Stimulated activated CD8-positive, alpha-beta memory T cell treated with anti-CD3 and anti-CD28 coated beads, Interleukin-4, amount 100 ng/mL, for 1 hour (primary cell): ENCODE measurements at places on chromosomes 1 and 21.

DNA sequence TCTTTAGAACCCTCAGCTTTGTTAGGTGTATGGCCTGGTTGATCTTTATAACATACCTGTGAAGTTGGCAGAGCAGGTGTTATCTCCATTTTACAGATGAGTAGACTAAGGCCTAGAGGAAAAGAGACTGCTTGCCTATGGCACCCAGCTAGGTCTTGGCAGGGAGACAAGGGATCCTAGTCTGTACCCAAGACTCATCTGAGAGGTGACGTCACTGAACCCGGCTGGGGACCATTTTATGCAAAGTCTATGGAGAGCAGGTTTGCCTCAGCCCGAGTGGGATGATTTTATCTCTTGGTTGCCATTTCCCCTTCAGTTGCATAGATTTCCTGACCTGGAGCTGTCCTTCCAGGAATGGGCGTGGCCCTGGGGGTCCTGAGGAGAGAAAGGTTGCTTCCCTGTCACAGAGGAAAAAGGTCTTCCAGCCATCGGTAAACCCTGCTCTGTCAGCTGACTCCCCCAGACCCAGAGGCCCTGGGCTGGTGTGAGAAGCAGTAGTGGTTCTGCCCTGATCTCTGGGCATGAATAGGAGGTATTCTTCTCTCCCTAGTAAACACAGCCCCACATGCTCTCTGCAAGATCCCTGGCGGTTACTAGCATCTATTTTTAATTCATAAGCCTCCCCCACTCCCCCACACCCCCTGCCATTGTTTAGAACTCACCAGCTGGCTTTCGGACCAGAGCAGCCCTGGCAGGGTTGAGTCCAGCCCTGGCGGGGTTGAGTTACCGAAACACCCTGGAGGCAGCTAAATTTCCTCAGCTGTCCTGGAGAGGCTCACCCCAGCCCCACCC, 19.6 kb downstream of the TMCC2 start:
- DNase-seq = no peak

GRCh38 chr21:31213787-31214186, 130.3 kb downstream of the TIAM1 start:
- no peak for DNase-seq

DNA sequence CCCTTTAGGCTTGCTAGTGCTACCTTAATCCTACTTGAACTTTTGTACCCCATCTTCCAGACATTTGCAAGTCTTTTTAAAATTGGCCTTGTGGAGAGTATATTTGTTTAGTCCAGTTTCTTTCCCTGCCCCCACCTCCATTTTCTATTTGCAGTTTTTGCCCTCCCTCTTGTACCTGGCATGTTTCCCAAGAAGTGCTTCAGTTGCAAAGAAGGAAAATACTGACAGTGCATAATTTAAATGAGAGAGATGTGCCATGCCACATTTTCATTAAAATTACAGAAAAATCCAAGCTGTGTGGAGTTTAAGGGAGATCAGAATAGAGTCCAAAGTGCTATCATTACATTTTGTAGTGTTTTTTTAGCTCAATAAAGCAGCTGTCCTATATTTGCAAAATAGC, 150.0 kb upstream of the ADGRL2 start:
- no peak for DNase-seq

- no peak for DNase-seq
Measured at GRCh38 chr1:233246965-233247364, 48.6 kb downstream of the PCNX2 start.

GRCh38 chr1:221708076-221708571, 33.8 kb downstream of the DUSP10 start:
- peak; percentile 10 for DNase-seq

DNA sequence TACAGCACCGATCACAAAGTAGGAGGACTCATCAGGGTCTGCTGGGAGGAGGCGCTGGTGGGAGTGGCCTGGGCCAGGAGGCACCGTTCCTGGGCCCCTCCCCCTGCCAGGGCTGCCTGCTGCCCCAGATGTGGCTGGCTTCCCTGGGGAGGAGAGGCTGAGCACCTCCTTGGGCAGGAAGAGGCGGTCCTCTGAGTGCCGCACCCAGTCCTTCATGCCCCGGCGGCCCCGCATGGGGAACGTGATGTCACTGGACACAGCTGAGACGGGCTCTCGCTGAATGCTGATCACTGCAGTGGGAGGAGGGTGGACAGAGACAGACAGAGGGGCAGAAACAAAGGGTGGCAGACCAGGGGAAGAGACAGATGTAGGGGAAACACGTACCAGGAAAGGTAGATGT, 24.8 kb downstream of the ADGRB2 start:
- DNase-seq = no peak

DNA sequence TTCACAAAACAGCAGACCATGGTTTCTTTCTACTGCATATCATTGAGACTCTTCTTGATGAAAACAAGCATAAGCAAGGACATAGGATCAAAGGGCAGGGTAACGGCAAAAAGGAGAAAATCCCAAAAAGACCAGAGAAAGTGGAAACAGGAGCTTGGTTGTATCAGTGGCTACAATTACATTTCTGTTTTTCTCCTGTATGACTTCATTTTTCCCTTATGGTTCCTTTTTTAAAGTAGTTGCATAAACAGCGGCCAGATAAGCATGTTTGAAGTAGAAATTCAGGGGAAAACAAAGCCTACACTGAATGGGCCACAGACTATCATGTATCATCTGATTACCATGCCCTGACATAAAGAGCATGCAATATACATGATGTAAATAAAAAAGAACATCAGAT, 4.6 kb downstream of the EGLN1 start:
- no peak for DNase-seq

DNA sequence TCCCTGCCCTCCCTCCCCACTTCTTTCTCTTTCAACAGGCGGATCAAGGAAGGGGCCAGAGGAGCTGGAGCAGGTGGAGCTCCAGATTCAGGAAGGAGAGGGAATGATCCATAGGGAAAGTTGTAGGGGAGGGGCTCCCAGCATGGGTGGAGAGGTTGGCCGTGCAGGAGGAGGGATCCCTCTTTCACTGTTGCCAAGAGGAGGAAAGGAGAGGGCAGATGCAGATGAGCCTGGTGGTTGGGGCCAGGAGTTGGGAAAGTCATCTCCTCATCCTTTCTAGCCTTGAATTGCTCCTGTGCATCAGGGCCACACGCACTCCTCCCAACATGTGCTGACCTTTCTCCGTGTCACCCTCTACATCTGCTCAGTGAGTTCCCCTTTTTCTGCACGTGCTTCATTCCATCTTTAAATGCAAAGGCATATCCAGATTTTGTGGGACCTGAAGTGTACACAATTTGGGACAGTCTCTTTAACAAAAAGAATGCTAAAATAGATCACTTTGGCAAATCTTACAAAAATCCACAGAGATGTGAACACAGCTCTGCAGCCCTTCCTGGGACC, 32.4 kb downstream of the ZBTB18 start:
- no peak for DNase-seq

DNA sequence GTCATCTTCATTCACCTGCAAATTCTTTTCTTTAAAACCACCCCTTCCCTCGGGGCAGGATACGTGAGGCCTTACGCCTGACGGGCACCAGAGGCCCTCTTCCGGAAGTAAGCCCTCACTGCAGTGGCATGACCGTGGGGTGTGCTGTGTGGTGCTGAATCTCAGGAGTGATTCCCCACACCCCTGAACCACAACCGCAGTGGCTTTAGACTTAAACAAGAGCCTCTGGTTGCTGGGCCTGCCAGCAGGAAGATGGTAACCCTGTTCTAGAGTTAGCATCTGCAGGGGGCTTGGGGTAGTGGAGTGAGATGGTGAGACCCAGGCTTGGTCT, 12.1 kb downstream of the BSND start:
- no peak for DNase-seq

GRCh38 chr21:20997636-20998455, at the start of gene NCAM2:
Gene NCAM2 (plus strand): TSS chr21:20998409.
- DNase-seq = peak; percentile 17

DNA sequence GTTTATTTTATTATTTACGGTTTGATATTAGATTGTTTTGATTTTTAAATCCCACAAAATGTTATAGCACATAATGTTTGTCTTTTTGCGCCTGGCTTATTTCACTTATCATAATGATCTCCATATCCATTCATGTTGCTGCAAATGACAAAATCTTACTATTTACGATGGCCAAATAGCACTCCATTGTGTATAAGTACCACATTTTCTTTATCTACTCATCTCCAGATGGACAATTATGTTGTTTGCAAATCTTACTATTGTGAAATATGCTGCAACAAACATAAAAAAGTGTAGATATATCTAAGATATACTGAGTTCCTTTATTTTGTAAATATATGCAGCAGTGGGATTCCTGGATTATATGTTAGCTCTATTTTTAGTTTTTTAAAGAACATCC, 1568.3 kb downstream of the AMY1C start:
- no peak for DNase-seq

GRCh38 chr1:82108843-82109242, 308.1 kb downstream of the ADGRL2 start:
- DNase-seq = no peak
